Urinary bladder (tissue), 4 donors: ENCODE measurements at places on chromosomes 12 and 14. TPM values are rescaled to one million over a fixed set of nuclear protein-coding genes. Genes with fewer than 3 reads are reported as not detected.

MMP19 gene
- 21.8 TPM for polyA plus RNA-seq

MFAP5 gene
- 110 TPM for polyA plus RNA-seq

AQP2 gene
- polyA plus RNA-seq, result 0.04 TPM

ASPG gene
- 2.7 TPM for polyA plus RNA-seq

STON2 gene
- 2.0 TPM for polyA plus RNA-seq

MGP gene
- 596 TPM for polyA plus RNA-seq

NKX2-8 gene
- not detected for polyA plus RNA-seq

CACNA1C gene
- 34.5 TPM for polyA plus RNA-seq

KIF5A gene
- 1.3 TPM for polyA plus RNA-seq

KRT82 gene
- polyA plus RNA-seq, result 0.06 TPM

RDH16 gene
- 0.32 TPM for polyA plus RNA-seq

MANSC4 gene
- polyA plus RNA-seq, result not detected

FLRT2 gene
- polyA plus RNA-seq, result 15.7 TPM

STRN3 gene
- 25.4 TPM for polyA plus RNA-seq

KRT73 gene
- polyA plus RNA-seq, result not detected

CCDC175 gene
- polyA plus RNA-seq, result not detected

CBLN3 gene
- 5.9 TPM for polyA plus RNA-seq

GLI1 gene
- 11.5 TPM for polyA plus RNA-seq

KLRC2 gene
- polyA plus RNA-seq, result 0.20 TPM
